ENCODE measurements at places on chromosomes 1 and 21.

DNA sequence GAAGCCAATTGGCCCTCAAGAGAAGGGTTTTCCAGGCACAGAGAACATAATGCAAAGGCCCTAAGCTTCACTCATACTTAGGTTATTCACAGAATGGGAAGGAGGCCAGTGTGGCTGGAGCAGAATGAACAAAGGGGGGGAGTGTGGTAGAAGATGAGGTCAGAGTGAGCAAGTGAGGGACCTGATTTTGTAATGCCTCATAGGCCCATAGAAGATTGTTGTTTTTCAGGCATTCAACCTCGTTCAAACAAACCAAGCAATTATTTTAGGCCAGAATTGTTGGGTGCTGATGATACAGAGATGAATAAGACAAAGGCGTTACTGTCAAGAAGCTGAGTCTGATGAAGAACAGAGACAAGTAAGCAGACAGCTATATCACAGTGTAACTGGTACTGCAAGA is 54.5 kb upstream of the RAP1A start:
- no peak for DNase-seq

DNA sequence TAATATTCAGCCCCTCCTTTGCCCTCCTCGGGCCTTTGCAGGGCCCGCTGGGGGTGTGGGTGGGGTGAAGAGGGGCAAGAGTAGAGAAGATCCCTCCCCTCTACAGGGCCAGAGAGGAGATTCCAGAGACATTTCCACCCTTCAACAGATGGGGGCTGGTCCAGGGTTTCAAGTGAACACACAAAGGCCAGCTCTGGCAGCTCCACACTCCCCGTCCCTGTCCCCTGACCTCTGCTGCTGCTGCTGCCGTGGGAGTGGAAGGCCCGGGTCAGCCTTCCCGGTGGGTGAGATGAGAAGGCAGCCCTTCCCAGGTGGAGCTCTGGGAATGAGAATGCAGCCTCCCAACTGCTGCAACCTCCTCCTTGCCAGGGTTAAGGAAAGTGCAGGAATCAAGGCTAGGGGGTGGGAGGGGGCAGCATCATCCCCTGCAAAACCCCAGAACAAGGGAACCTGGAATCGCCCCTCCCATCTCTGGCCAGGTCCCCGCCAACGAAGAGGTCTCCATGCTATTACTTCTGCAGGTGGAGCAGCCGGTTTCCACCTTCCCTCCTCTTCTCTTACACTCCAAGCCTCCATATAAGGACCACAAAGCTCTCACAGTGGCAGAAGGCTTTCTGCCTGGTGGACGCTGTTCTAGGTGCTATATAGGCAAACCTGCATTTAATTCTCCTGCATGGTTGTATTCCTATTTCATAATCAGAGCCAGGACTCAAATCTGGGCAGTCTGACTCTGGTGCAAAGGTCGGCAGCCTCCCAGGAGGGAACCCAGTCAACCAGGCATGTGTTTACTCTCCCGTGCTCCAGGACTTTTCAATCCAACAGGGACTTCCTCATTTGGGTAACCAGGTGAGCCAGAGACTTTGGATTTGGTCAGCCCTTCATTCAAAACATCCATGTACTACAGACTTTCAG is 22.9 kb upstream of the ARHGEF10L start:
- no peak for DNase-seq

DNA sequence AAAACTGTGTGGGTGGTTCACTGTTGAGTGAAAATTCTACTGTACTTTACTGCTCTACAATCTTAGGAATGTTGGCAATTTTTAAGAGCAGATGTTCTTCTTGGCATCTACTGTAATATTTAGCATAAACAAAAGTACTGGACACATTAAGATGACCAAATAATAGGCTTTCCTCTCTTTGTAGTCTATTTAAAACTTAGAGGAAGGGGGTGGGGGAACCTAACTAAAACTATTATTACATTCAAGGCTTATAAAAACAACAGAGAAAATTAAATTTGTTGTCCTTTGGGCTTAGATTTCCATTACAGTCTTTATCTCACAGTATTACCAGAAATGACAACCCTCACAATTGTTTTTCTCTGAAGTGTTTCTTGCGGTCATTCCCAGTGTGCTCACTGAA is 181.2 kb downstream of the PLPPR4 start:
- no peak for DNase-seq

DNA sequence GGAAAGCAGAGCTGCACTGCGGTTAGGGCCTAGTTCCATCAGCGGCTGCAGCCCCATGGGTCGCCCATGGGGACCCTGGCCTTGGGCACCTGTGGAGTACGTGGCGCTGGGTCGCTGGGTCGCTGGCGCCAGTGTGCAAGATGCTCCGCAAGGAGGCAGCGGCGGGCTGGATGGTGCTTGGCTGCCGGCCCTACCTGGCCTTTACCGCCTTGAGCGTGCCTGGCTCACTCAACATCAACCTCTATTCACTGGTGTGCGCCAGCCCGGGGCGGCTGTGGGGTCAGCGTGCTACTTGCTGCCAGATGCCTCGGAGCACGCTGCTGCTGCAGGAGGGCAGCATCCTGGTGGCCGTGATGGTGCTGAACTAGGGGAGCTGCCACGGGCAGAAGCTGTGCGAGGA is 85.1 kb upstream of the RHOU start:
- DNase-seq, result no peak

DNA sequence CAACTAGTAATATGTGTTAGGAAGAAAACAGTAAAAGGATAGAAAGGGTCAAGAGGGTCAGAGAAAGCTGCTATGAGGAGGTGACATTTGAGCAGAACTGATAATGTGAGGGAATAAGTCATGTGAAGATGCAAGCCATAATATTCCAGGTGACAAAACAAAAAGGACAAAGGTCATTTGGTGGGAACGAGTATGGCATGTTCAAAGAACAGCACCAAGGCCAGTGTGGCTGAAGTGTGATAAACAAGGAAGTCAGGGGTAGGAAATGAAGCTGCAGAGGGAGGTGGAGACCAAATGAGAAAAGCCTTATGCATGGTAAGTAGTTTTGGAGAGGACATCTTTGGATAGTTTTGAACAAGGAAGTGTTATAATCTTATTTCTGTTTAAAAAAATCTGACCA is 46.7 kb downstream of the LPGAT1 start:
- DNase-seq, result no peak

DNA sequence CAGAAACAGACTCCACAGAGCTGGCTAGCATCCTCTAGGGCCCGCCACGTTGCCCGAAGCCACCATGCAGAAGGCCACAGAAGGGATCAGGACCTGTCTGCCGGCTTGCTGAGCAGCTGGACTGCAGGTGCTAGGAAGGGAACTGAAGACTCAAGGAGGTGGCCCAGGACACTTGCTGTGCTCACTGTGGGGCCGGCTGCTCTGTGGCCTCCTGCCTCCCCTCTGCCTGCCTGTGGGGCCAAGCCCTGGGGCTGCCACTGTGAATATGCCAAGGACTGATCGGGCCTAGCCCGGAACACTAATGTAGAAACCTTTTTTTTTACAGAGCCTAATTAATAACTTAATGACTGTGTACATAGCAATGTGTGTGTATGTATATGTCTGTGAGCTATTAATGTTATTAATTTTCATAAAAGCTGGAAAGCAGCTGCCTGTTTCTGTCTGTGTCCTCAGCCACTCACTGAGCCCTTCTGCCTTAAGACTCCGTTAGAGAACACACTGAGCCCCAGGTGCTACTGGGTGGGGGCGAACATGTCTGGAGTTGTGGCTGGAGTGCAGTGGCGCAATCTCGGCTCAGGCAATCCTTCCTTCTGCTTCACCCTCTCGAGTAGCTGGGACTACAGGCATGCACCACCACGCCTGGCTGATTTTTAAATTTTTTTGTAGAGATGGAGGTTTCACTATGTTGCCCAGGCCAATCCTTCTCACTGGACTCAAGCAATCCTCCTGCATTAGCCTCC is 14.8 kb downstream of the MFSD2A start:
- no peak for DNase-seq

- DNase-seq, result no peak
Measured at GRCh38 chr21:37233551-37234146, 33.5 kb downstream of the VPS26C start.

- no peak for DNase-seq
Measured at GRCh38 chr1:198641501-198641900, 2.7 kb downstream of the PTPRC start.

DNA sequence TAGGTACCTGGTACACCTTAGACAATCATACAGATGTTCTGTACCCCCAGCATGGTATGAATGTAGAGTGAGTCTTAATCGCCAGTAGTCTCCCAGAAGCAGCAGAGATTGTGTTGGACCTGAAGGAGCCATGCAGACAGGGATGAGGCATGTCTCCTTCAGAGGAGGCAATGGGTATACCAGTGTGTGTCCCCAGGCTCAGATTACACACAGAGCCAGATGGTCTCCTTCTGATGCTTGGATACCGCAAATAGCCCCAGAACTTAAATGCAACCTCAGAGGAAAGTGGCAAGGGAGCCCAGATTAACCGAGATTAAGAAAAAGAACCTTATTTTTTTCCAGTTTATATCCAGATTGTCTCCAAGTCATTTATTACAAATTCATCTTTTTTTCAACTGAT is 96.8 kb upstream of the C21orf91 start:
- no peak for DNase-seq

GRCh38 chr1:175377394-175377793 is 184.8 kb upstream of the KIAA0040 start:
- no peak for DNase-seq

- peak; percentile 94 for DNase-seq
Measured at GRCh38 chr1:214446772-214447556, 104.4 kb downstream of the PTPN14 start.

GRCh38 chr1:210446479-210446878 is 117.8 kb downstream of the HHAT start:
- DNase-seq, result no peak

DNA sequence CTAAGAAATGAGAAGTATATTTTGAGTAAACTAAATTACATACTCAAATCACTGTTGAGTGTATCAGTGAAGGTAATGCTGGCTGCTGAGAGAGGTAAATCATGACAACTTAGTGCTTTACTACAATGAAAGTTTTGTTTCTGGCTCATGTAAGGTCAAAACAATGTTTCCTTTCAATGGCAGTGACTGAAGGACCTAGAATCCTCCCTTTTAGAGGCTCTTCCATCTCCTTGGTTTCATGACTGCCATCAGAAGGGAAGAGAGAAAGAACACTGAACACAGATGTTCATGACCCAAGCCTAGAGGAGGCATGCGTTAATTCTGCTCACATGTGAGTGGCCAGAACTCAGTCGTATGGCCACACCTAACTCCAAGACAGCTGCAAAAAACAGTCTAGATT is 130.6 kb downstream of the AKT3 start:
- no peak for DNase-seq

GRCh38 chr1:224266915-224267856 is 62.8 kb downstream of the NVL start:
- no peak for DNase-seq

- DNase-seq, result no peak
Measured at GRCh38 chr1:243595527-243596210, 254.4 kb downstream of the AKT3 start.

DNA sequence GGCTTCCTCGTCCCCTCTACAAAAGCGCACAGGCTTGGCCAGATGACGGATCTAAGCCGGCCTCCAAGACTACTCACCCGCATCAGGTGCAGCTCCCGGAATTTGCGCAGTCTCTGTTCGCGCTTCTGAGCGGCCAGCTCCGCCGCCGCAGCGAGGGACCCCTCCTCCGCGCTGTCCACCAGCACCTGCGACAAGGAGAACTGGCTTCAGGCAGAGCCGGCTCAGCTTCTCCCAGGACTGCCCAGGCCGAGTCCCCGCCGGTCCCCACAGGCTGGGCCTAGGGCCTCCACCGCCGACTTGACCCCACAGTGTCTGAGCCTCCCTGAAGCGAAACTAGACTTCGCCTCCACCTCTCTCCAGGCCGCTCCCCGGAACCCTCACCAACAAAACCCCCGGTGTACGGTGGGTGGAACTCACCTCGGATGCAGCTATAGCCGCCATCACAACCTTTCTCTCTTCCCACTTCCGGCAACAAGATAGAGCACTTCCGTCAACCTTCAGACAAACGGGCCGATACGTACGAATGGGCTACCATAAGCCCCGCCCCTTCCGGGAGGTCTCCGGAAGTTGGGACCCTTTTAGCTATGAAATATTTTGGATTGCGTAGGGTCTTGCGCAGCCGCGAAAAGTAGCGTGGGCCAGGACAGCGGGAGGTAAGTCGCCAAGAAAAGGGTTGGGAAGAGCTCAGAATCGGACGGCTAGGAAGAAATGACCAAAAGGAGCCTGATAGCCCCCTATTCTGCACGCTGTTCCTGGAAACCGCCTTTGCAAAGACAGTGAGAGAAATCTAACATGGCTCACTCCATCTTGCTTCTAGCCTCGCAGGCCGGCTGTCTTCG is at the start of gene SYF2:
Gene SYF2, minus strand, starts transcription at position 476 of the 839 bp plus-strand sequence. Its CDS starts 35 bp downstream, at position 441.
- peak; percentile 94 for DNase-seq

DNA sequence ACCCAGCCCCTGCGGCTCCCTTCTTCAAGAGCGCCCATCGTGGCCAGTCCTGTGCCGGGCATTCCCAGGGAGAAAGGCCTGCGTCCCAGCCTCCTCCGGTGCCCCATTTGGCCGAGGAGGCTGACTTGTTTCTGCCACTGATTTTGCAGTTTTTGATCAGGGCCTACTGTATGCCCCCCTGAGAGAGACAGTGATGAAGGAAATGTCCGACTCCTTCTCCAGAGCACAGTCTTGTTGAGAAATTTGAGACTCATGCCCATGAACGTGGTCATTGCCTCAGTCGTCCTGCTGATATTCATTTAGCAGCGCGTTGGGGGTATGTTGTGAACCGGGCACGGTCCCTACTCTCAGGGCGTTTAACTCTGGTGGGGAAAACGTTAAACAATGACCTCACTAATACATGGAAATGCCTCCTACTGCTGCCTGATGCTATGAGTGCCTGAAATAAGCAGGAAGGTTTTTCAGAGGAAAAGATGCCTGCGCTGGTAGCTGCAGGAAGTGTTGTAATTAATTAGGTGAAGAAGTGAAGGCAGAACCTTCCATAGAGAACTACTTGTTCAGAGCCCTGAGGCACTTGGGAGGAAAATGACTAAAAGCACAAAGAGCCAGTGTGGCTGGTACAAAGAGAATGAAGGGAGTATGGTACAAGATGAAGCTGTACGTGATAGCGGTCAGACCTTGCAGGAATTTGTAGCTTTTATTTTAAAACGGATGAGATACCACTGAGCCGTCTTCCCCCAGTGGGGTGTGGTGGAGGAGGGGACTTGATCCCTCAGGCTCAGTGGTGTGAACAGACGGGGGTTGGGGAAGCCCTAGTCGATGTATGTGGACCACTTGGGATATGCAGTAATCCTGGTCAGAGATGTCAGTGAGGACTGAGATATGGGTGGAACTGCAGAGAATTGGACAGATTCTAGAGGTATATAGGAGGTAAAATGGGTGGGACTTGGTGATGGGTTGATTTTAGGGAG is 730 bp downstream of the ZCCHC17 start:
- DNase-seq, result peak; percentile 60

DNA sequence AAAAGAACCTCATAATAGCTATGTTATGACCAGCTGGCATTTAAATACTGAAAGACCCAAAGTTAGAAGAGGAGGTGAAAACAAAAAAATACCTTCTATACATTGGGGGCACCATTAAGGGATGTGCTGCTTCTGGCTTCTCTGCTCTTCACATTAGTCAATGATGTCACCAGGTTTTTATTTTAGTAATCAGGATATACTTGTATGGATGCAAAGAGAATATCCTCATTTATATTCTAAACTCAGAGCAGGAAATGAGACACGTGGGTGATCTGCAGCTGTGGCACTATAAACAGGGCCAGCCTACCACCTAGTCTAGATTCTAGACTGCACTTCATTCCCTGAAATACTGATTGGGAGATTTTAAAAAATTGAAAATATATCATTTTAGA is 51.2 kb downstream of the WLS start:
- no peak for DNase-seq

- no peak for DNase-seq
Measured at GRCh38 chr1:221717485-221717853, 24.4 kb downstream of the DUSP10 start.
